Fibroblast of skin of right quadriceps (primary cell): ENCODE measurements at places on chromosomes 11 and 22.

DNA sequence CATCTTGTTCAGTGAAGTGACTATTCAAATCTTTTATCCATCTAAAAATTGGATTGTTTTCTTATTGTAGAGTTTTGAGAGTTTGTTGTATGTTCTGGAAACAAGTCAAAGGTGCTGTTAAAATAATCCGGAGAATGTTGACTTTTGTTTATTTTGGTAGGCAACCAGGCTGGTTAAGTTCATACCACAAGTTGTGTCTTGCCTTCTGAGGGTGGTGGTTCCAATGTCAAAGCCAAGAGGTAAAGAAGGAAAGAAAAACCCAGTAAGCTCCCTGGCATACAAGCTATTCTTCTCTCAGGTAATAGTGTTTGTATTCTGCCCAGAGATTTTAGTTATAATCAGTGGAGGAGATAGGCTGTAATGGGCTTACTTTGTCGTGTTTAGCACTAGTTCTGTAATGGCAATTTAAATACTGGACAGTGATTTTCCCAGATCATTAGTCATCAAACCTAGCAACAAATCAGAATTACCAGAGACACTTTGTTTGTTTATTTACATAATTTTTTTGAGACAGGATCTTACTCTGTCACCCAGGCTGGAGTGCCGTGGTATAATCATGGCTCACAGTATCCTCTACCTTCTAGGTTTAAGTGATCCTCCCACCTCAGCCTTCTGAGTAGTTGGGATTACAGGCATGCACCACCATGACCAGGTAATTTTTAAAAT is 15.1 kb upstream of the CSRP3 start:
- no peak for DNase-seq

- no peak for DNase-seq
Observed at GRCh38 chr22:34534101-34534500, 531.9 kb upstream of the ISX start.

DNA sequence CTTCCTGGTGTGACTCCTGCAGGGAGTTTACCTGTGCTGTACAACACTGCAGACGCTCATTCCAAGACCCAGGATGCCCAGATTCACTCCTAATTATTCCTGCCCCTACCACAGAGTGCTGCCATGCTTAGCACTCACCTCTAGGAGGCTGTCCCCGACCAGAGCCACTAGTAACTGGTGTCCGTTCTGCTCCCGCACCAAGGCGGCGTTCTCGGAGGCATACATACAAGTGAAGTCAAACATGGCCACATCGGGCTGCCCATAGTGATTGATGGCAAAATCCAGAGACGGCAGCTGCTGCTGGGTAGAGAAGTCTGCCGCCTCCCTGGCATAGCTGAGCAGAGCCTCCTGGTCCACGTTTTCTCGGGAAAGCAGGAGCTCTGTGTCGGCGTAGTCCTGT is 122.3 kb upstream of the BID start:
- no peak for DNase-seq

DNA sequence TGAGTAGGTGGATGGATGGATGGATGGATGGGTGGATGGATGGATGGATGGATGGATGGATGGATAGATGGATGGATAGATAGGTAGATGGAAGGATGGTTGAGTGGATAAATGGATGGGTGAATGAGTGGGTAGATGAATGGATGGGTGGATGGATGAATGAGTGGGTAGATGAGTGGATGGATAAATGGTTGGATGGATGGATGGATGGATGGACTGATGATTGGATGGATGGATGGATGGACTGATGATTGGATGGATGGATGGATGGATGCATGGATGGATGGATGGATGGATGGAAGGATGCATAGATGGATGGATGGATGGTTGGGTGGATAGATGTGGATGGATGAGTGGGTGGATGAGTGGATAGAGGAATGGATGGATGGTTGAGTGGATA is 13.2 kb upstream of the SYT8 start:
- no peak for DNase-seq

GRCh38 chr11:114174712-114175495 is 115.4 kb downstream of the ZBTB16 start:
- no peak for DNase-seq

GRCh38 chr11:133598906-133599305 is 66.6 kb upstream of the OPCML start:
- no peak for DNase-seq

GRCh38 chr11:12445001-12445400 is 67.6 kb downstream of the PARVA start:
- DNase-seq = no peak

DNA sequence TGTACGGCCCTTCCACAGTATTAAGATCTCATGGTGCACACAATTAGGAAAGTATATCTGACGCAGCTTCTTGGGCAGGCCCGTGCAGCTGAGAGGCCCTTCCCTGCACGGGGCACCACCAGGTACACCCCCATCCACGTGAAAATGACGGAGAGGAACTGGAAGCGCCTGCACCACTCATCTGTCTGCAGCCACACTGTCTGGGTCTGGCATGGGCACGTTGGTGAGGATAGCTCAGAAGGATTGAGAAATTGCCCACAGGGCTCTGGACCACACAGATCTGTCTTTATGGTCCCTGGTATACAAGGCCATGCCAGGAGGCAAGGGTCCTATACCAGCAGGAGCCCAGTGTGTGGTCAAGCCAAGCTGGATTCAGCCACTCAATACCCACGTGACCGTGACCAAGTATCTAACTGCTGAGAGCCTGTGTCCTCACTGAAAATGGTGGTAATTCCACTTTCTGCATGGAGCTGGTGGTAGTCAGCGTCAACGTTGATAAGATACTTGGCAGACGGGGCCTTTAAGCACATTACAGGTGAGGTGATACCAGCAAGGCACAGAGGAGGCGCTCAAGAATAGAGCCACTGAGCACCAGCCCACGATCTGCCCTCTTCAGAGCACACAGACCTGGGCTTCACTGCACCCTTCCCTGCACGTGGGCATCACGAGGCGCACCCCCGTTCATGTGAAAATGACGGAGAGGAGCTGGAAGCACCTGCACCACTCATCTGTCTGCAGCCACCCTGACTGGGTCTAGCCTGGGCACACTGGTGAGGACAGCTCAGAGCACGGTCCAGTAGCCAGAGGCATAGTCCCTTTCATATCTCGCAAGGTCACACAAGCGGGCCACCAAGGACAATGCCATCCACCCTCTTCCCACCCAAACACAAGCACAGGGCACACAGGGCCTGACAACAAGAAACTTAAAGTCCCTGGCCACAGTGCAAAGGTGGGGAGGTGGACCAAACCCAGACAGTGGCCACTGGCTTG is 28.4 kb downstream of the SHANK2 start:
- no peak for DNase-seq

GRCh38 chr22:35731321-35731720 is 13.6 kb downstream of the APOL5 start:
- DNase-seq = no peak

- DNase-seq = peak; percentile 78
Observed at GRCh38 chr22:44026630-44027511, 2.8 kb downstream of the PARVB start.

DNA sequence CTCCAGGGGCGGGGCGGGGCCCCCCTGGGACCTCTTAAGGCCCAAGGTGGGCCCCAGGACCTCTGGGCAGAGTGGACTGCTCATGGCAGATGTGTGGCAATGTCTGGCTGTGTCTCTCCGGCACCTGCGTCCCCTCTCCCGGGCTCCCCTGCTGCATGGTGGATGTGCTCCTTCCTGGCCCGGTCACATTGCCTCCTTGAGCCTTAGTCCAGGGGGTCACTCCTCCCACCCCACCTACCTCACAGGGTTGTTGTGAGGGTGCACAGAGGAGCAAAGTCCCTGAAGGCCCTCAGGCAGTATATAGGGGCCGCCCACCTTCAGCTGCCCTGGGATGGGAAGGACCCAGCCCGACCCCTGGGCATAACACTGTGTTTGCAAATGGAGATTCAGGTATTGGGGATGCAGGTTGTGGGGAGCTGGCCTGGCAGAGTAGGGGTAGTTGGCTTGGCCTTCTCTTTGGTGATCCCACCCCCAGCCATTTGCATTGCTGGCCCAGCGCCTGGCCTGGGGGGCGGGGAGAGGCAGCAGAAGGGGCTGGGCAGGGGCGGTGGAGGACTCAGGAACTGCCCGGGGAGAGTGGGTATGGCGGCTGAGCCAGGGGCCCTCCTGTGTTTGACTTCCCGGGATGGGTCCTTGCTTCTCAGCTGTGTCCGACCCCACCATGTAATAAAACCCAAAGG is 11.3 kb downstream of the KCTD17 start:
- no peak for DNase-seq

GRCh38 chr11:83056204-83056603 is 15.5 kb downstream of the RAB30 start:
- no peak for DNase-seq

- DNase-seq = no peak
Observed at GRCh38 chr11:84044706-84045105, 758.5 kb upstream of the CCDC90B start.

- DNase-seq = peak; percentile 10
Observed at GRCh38 chr11:6022956-6023355, 7.6 kb downstream of the OR56A1 start.

DNA sequence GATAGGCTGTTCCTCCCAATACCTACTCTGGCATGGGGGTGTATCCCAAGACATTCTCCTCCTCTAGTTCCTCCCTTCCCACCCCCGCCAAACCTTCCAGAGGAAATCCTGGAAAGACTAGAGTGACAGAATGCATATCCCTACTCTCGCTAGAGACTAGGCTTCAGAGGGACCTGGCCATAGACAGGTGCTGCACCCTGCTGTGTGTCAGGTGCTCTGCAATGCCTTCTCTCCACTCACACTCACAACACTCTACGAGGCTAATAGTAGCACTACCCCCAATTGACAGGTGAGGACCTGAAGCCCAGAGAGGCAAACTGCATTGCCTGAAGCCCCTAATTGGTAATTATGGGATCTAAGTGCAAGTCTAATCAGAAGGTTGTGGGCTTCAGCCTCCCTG is 46.2 kb upstream of the LMO1 start:
- DNase-seq = no peak

DNA sequence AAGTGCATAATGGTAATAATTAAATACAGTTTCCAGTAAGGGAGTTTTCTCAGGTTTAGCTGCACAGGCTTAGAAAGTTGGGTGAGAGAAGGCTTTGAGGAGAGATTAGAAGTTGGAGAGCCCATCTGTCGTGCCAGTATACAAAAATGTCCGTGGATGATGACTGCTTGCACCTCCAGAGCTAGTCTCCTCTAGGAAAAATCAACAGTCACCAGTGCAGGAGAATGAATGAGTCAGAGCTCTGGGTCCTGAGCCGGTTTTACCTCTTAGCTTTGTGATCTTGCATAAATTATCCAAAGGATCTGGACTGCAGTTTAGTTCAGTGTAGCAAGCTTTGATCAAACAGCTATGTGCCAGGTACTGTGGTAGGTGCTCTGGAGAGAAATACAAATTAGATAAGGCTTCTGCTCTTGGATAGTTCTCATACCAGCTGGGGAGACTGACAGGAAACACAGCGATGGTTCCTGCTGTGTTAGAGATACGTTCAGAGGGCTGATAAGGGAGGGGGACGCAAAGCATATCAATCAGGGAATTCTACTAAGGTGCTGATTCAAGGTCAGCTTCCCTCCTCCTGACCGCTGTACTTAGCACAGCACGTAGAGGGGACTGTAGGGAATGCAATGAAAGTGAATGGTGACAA is 125.9 kb downstream of the TEAD1 start:
- peak; percentile 70 for DNase-seq

DNA sequence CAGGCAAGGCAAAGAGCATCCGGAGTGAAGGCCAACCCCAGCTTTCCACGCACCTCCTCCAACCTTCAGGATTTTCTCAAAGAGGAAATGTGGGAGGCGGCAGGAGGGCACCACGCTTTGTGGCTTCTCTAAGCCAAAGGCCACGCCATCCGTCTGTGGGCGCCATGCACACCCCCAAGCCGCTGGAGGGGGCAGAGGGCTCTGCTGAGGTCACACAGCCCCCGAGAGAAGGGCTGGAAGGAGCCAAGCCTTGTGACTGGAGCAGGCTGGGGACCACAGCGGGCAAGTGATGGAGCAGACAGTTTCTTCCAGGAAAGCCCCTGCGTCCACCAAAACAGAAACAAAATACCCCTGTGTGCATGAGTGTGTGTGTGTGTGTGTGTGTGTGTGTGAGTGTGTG is 527.4 kb downstream of the BRD1 start:
- DNase-seq = no peak

DNA sequence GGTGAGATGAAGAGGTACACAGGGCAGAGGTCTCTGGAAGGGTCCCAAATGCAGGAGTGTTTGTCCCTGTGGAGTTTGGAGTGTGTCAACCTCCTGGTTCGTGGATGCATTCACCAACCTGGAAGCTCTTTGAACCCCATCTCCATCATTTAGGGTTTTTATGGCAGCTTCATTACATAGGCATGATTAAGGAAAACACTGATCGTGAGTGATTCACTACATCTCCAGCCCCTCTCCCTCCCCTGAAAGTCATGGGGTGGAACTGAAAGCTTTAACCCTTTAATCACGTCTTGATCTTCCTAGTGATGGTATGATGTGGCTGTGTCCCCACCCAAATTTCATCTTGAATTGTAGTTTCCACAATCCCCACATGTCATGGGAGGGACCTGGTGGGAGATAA is 19.8 kb upstream of the INCENP start:
- no peak for DNase-seq

DNA sequence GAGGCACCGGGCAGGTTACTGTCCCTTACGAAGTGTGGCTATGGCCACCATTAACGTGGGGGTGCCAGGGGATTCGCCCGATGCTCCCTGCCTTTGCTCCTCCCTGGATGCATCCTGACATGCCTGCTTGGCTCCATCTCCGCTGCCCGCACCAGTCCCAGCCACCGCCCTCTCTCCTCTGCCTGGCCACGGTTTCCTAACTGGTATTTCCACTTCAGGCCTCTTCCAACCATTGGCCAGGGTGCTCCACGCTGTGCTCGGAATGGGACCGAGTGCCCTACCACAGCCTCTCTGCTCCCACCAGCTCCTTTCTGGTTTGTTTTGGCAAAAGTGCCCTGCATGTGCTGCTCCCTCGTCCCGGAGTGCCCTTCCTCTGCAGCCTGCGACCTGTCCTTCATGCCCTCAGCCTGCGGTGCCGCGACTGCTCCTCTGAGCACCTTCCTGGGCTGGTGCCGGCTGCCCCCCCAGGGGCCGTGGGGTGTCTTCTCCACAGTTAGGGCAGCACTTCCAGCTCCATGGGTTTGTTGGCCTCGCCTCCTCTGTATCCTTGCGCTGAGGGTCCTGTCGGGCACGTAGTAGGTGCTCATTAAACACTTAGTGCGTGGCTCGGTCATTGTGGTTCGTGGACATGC is 12.6 kb upstream of the GRAMD4 start:
- no peak for DNase-seq

- peak; percentile 94 for DNase-seq
Observed at GRCh38 chr11:100562128-100562527, 125.0 kb upstream of the ARHGAP42 start.

- DNase-seq = no peak
Observed at GRCh38 chr11:72238492-72239312, 5.3 kb downstream of the PHOX2A start.

GRCh38 chr11:121688055-121688491 is 235.3 kb upstream of the SORL1-AS1 start:
- peak; percentile 43 for DNase-seq

- peak; percentile 45 for DNase-seq
Observed at GRCh38 chr11:46322759-46323158, 24.5 kb upstream of the DGKZ start.

GRCh38 chr11:8721609-8722500 is 39.3 kb downstream of the RPL27A start:
- DNase-seq = peak; percentile 78
